ENCODE measurements at places on chromosomes 12 and 14.

DNA sequence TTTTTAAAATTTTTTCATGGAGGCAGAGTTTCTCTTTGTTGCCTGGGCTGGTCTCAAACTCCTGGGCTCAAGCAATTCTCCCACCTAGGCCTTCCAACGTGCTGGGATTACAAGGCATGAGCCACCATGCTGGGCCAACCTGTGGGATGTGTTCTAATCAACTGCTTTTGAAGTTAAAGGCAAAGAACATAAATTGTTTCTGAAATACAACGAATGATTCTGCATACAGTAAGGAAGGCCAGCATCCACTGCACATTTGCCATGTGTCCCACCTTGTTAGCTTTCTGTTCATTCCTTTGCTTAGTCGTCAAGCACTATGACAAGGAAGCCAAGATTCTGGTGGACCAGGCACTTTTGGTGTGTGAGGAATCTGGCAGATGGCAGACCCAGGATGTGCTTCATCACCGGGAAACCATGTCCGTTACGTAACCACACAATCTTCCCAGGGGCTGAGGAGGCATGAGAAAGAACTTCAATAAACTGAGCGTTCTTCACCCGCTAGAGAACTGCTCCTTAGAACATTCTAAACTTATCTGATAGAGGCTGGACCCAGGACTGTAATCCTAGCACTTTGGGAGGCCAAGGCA lies 24.5 kb downstream of the MOK start:
- peak; percentile 100 for DNase-seq

- DNase-seq: no peak
These were observed 93.4 kb downstream of the DIO2 start for GRCh38 chr14:80117876-80118275.

DNA sequence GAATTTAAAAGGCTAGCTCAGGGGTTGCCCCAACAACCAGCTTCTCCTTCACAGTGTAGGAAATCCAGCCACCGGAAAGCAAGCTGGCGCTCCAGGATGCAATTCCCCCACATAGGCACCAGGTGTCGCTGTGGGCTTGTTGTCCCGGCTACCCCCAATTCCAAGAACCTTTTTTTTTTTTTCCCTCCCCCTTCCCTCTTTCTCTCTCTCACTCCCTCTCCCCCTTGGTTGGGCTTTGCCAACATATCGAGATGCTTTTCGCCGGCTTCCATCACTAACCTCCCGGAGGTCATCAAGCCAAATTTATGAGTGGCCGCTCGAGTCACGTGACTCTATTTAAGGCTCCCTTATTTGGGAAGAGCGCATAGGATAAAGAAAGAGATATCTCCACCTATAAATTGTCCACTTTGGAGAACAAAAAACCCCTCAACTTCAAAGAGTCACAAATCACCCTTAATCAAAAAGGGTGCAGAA lies at the start of gene HOXC5:
Gene HOXC5 (plus strand): TSS at position 424 of the 474 bp plus-strand sequence. CDS start 73 bp downstream, outside the sequence.
- peak; percentile 81 for DNase-seq

DNA sequence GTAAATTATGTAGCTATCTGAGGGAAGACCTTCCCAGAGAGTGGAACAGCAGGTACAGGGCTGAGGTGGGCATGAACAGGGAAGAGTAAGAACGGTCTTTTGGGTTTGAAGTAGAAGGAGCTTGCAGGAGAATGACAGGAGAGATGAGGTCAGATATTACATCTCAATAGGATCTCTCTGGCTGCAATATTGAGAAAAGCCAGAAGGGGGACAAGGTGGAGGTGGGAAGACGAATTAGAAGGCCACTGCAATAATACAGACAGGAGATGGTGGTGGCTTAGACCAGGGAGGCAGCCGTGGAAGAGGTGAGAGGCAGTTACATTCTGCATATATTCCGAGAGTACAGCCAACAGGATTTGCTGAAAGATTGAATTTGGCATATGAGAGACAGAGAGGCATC lies 310.2 kb downstream of the APAF1 start:
- peak; percentile 46 for DNase-seq

DNA sequence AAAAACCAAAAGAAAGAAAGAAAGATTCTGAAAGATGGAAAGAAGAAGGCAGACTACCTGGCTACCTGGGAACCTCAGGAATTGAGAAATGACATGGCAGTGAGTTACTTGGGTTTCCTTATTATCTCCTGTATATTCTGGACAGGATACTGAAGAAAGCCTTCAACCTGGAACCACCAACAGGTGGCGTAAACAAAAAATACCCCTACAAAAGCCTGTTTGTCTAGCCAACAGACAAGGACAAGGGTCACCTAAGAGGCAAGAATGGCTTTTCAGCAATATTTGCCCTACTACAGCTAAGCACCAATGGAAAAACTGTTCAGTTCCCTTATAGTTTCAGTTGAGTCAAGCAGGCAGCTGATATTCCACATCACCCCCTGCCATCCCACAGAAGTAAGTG lies 274.9 kb downstream of the GPHN start:
- no peak for DNase-seq

DNA sequence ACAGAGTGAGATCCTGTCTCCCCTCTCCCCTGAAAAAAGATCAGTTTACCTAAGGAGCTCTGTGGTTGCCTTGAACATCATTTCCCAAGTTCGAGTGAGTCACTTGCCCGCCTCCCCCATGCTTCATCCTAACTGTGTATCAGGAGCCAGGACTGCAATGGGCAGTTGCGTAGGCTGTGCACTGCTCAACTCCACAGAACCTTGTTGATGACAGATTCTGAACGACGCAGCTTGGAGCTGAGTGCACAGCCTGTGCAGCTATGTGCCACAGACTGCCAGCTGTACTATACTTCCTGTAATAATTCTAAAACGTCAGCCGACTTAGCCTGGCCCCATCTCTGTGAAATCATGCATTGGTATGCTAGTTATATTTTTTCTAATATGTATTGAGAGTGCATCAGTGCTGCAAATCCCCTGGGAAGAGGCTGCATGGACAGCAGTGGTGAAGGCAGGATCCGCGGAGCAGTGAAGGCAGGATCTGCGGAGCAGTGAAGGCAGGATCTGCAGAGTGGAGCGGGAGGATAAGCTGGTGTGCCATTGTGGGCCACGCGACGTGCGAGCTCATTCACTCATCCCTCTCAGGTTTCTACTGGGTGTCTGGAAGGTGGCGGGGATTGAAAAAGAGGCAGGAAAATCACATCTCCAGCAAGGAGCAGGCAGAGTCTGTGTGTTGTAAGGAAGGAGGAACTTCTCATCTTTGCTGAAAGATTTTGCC lies 80.8 kb downstream of the GALNT9 start:
- no peak for DNase-seq

GRCh38 chr14:32007755-32008362 lies 69.2 kb upstream of the ARHGAP5 start:
- DNase-seq: no peak

GRCh38 chr12:108857158-108857407 lies 300 bp downstream of the SSH1 start:
- no peak for DNase-seq

- no peak for DNase-seq
These were observed 125.6 kb downstream of the SMOC1 start for GRCh38 chr14:70004791-70005190.

DNA sequence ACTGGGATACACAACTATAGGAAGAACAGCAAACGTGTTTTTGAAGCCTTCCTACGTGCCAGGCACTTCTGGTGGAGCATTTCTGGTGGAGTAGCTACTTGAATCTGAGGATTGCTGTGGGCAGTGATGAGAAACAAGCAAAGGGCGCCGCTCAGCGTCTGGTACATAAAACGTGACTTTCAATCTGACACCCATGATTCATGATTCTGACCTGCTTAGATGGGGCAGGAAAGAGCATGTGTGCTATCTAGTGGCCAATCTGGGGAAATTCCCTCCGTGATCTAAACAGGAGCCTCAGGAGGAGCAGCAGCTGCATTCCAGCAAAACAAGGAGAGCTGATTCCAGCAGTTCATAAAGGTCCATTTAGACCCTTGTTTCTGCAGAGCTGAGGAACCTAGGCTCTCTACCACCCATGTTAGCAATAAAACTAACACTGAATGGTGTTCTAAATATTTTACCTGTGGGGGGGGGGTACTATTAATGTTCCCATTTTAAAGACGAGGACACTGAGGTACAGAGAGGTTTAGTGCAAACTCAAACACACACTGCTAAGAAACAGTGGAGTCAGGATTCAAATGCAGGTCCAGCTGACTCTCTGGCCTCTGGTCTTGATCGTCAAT lies 37.8 kb downstream of the PAH start:
- peak; percentile 77 for DNase-seq

DNA sequence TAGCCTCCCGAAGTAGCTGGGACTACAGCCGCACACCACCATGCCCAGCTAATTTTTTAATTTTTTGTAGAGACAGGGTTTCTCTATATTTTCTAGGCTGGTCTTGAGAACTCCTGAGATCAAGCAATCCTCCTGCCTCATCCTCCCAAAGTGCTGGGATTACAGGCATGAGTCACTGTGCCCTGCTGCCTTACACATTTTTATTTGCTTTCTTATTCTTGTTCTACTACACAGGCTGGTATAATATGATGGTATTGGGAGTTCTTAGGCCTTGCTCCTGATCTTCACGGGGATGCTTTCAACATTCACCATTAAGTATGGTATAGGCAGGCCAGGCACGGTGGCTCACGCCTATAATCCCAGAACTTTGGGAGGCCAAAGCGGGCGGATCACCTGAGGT lies 21.2 kb downstream of the DGLUCY start:
- DNase-seq: no peak

GRCh38 chr14:77040741-77041653 lies 12.5 kb upstream of the IRF2BPL start:
- peak; percentile 89 for DNase-seq

- no peak for DNase-seq
These were observed 18.1 kb downstream of the MLXIP start for GRCh38 chr12:122096591-122097149.

- no peak for DNase-seq
These were observed 75.7 kb downstream of the HSD17B6 start for GRCh38 chr12:56838621-56839488.

- DNase-seq: no peak
These were observed 20.5 kb upstream of the PPP2R5C start for GRCh38 chr14:101740981-101741380.

GRCh38 chr12:90048918-90049317 lies 340.3 kb upstream of the ATP2B1 start:
- DNase-seq: peak; percentile 24

GRCh38 chr12:72390146-72390545 lies 118.0 kb downstream of the TRHDE start:
- no peak for DNase-seq

DNA sequence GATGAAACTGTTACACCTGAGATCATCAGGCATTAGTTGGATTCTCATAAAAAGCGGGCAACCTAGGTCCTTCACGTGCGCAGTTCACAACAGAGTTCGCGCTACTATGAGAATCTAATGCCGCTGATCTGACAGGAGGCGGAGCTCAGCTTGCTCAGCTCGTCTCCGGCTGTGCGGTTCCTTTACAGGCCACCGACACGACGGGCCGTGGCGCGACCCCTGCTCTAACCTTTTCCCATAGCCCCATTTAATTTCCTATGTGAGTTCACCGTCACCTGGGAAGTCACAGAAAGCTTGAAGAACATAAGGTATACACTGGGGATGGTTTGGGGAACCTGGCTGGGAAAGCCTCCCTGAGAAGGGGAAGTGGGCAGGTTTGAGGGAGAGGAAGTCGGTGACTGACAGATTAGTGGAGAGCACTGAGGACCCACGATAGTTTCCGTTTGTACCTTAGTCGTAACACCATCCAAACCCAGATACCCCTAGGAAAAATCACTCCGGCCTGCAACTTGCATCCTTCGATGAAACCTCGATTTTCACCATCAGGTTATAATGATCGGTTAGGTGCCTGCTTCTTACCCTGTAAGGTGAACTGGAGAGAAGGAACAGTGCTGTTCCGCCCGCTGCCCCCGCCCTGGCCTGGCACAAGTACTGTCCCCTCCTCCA lies 2.8 kb upstream of the AAAS start:
- DNase-seq: no peak

DNA sequence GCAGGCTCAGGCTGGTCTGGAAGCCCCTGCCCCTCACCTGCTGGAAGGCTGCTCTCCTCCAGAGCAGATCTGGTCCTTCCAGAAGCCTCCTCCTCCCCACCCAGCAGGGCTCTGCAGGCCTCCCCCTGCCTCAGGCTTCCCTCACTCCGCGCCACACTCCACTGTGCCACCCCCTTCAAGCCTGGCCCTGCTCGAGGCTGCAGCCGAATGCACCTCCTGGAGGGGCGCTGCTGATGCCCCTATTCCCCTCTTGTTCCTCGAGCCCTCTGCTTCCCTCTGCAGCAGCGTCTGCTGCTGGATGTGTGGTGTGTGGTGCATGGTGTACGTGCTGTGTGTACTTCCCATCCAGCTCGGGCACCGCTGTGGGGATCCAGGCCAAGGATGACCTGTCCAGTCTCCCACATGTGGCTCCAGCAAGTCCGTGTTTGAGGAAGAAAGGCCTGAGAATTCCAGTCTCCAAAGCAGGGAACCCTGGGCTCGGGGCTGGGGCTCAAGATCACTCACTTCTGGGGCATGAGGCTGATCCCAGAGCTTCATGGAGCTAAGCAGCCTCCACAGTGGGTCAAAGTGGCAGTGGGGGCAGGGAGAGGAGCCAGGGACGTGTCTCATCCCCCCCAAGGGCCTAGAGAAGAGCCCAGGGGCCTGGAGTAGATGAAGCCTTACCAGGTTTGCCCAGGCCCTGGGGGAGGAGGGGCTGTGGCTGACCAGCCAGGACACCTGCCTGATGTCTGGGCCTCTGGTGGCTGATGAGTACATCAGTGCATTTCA lies 136.0 kb upstream of the C14orf180 start:
- DNase-seq: no peak

DNA sequence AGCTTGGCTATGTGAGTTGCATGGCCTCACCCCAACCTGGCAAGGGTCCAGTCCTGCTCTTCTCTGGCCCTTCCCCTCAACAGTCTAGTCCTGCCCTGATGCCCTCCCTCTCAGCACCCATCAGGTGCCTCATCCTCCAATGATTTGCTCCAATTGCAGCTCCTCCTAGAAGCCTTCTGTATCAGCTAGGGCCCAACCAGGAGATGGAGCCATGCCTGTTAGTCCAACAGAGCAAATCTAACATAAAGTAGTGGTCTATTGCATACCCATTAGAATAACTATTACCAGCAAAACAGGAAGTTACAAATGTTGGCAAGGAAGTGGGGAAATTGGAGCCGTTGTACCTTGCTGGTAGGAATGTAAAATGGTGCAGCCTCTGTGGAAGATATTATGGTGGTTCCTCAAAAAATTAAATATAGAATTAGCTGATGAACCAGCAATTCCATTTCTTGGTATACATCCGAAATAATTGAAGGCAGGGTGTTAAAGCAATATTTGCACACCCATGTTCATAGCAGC lies 163.5 kb downstream of the VRK1 start:
- no peak for DNase-seq

DNA sequence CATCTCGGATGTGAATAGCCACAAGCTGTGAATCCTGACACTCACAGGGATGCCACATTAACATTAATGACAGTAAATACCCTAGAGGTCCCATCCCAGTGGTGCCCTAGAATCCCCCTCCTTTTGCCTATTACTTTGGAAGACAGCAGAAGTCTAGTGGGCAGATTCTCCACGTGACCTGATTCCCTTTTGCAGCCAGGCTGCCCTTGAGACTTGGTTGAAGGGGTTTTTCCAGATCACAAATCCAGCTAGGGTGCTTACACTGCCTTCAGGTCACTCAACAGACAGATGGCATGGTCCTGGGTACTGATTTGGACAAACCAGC lies 8.7 kb downstream of the HDAC7 start:
- no peak for DNase-seq

- no peak for DNase-seq
These were observed 1.8 kb upstream of the DYRK2 start for GRCh38 chr12:67646775-67647174.

GRCh38 chr12:133225527-133225926 lies 10.2 kb downstream of the ANHX start:
- DNase-seq: no peak

- DNase-seq: no peak
These were observed 56.7 kb downstream of the RGS6 start for GRCh38 chr14:71988939-71989338.

Measured in ELR (cell line).